ENCODE measurements at places on chromosomes 5 and 9.

- DNase-seq = no peak
Observed at GRCh38 chr5:73253047-73253660, 80.2 kb downstream of the TMEM174 start.

DNA sequence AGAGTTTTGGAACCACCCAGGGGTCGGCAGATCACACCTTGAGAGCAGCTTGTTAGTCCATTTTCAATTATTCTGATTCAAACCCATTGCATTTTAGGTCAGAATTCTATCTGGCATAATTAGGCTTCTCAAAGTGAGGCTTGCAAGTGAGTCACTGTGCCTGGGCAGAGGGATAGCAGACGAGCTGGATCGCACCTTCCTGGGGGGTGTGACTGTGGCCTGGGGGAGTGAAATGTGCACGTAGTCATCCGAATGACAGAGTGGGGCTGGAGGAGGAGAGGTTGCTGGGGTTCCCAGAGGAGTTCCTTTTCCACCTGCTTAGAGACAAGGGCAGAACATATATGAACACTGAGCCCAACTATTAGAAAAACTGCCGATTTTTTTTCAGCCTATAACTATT is 31.7 kb downstream of the SPACA9 start:
- no peak for DNase-seq

- no peak for DNase-seq
Observed at GRCh38 chr5:136236479-136237083, 43.6 kb upstream of the SMIM32 start.

DNA sequence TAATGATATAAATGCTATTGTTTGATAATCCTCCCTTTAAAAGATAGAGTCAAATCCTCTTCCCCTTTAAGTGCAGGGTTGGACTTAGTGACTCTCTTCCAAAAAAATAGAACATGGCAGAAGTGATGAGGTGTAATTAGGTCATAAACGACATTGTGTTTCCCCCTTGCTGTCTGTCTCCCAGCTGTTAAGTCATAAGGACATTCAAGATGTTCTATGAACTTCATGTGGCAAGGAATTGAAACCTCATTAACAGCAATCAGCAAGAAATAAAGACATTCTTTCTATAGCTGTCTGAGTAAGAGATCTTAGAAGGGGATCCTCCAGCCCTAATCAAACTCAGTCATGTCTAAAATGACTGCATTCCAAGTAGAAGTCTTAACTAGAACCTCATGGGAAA is 3.3 kb upstream of the SLC25A46 start:
- DNase-seq = no peak

DNA sequence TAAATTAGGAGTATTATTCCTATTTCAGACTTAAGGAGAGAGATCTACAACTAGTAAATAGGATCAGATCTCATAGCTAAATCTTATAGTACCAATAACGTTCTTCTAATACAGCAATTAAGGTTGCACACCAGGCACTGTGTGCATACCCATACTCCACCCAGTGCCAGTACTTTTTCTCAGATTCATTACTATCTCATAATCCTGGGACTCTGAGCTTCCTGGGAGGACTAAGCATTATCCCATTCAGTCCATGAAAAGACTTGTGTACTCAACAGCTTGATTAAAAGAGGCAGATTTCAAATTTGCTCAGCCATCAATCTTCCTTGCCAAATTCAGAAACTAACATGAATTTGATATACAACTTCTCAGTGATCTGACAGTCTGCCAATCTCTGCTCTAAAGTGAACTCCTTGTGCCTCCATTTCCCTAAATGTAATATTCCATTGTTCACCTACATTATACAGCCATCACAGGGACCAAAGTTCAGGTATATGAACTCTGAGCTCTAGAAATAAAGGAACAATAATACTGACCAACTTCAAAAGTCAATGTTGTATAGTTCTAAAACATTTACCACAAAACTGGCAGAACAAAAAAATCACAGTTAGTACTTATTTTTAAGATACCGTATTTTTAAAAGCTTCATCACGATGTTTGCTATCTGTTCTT is 7.2 kb downstream of the STRBP start:
- no peak for DNase-seq

DNA sequence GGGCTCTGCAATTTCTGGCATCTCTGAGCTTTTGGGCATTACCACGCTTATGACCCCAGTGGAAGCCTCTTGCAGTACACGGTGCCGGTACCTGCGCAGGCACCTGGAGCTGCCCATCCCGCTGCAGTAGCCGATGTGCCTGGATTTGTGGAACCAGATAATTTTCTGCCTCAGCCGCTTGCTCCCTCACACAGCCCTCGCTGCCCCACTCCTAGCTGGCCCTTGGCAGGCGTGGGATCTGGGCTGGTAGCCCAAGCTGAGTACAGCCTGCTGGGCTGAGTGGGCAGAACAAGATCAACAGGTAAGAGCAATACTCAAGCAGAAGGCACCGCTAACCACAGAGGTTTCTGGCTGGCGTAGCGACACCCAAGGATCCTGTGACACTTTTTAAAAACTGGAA is 1808.8 kb upstream of the ACO1 start:
- DNase-seq = no peak

DNA sequence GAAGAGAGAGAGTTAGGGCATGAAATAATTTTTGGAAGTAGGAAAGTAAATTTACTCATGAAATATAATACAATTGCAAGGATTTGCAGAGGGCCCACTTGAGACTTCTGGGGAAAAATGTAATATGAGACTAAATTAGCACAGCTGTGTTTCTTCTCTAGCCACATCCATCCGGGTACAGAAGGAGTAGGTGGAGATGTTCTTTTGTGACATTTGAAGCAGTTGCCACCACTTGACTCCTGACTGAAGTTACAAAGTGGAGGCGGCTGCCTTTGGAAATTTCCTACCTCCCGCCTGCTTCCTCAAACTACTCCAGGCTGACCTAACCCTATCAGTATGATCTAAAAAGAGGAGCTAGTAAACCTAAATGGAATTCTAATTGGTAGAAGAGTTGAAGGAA is 58.1 kb upstream of the SHISAL2B start:
- no peak for DNase-seq

DNA sequence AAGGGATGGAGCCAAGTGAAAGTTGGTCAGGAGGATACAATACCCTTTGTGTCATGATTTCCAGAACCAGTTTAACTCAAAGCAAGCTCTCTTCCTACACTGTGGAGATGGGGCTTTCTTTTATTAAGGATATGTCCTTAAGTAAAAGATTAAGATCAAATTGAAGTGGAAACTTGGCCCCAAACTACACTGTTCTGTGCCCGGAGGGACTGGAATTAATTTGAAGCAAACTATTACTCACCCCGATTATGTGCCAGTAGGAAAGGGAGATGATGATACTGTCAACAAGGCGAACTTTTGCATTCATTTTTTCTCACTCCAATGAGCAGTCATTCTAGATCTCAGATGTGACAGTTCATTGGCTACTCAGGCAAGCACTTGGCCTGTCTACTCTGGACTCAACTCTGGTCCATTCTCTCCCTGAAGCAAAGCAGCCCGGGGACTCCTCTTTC is 186.7 kb downstream of the NTRK2 start:
- DNase-seq = no peak

GRCh38 chr9:21102305-21102704 is 24.6 kb upstream of the IFNB1 start:
- DNase-seq = no peak

- no peak for DNase-seq
Observed at GRCh38 chr9:99078717-99079116, 26.2 kb upstream of the TGFBR1 start.

- DNase-seq = no peak
Observed at GRCh38 chr5:55232271-55232984, 980 bp downstream of the CCNO start.

GRCh38 chr5:130884023-130884422 is 281.0 kb downstream of the HINT1 start:
- DNase-seq = no peak

Measured in AML-193 (cell line).